ENCODE measurements at places on chromosomes 2 and 18.

GRCh38 chr2:82224301-82224940 lies 1919.9 kb upstream of the LRRTM1 start:
- DNase-seq = no peak

GRCh38 chr2:154425994-154426393 lies 272.5 kb upstream of the KCNJ3 start:
- DNase-seq = no peak

GRCh38 chr2:35548171-35548570 lies 807.4 kb upstream of the CRIM1 start:
- DNase-seq = no peak

DNA sequence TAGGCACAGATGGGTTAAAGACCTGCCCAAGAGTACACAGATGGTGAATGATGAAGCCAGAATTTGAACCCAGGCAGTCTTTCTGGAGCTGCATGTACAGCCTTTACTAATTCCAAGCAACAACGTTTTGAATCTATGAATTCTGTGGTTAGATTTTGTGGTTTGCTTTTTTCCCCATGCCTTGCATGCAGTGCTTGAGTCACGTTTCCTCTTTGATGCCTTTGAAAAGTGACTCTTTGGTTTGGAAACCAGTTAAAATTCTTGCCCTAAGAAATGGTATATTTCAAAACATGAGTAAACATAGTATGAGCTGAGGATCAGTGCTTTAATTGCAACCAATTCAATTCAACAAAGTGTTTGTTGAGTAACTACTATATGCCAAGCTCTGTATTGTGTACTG lies 48.2 kb upstream of the PPM1B start:
- DNase-seq = no peak
